ENCODE measurements at places on chromosomes 2 and 18. TPM values are rescaled to one million over a fixed set of nuclear protein-coding genes. Genes with fewer than 3 reads are reported as not detected.

Gene PLEK
- total RNA-seq = 31.8 TPM

Gene ADAM23
- 0.28 TPM for total RNA-seq

Gene DPP4
- 106 TPM for total RNA-seq

Gene IL36G
- total RNA-seq = not detected

Gene C2orf42
- 28.6 TPM for total RNA-seq

Gene CNTNAP5
- total RNA-seq = not detected

Gene PLGLB2
- 2.7 TPM for total RNA-seq

Gene TNFRSF11A
- total RNA-seq = 8.0 TPM

Gene CERKL
- not detected for total RNA-seq

Gene ZSWIM2
- not detected for total RNA-seq

Gene RPRM
- total RNA-seq = not detected

Gene DNER
- total RNA-seq = not detected

Gene HNMT
- not detected for total RNA-seq

Gene SATB2
- total RNA-seq = not detected

Gene EVX2
- not detected for total RNA-seq

Gene VIT
- not detected for total RNA-seq

Gene RHBDD1
- 29.8 TPM for total RNA-seq

Gene STARD6
- total RNA-seq = 0.61 TPM

Gene TMBIM1
- total RNA-seq = 72.4 TPM

Gene INPP1
- total RNA-seq = 13.7 TPM

Data from activated CD8-positive, alpha-beta memory T cell treated with anti-CD3 and anti-CD28 coated beads, Interleukin-2, amount 10 ng/mL, durations not matched to agents 7 days and 5 days (primary cell).